Umbilical cord (tissue), 2 donors: ENCODE measurements at places on chromosomes 1 and 21.

GRCh38 chr1:230627767-230628166, 14.5 kb upstream of the COG2 start:
- DNase-seq = no peak

DNA sequence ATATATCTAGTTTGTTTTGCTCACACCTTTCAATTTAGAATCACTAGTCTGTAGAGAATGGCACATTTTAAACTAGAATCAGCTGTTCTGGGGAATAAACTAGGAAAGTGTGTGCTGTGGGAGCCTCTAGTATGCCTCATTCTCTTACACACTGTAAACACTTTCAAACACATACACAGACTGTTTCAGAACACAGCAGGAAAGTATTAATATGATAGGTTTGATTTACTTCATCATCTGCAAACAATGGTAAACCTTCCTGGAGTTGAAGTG, 67.1 kb upstream of the ABCG1 start:
- DNase-seq = no peak

DNA sequence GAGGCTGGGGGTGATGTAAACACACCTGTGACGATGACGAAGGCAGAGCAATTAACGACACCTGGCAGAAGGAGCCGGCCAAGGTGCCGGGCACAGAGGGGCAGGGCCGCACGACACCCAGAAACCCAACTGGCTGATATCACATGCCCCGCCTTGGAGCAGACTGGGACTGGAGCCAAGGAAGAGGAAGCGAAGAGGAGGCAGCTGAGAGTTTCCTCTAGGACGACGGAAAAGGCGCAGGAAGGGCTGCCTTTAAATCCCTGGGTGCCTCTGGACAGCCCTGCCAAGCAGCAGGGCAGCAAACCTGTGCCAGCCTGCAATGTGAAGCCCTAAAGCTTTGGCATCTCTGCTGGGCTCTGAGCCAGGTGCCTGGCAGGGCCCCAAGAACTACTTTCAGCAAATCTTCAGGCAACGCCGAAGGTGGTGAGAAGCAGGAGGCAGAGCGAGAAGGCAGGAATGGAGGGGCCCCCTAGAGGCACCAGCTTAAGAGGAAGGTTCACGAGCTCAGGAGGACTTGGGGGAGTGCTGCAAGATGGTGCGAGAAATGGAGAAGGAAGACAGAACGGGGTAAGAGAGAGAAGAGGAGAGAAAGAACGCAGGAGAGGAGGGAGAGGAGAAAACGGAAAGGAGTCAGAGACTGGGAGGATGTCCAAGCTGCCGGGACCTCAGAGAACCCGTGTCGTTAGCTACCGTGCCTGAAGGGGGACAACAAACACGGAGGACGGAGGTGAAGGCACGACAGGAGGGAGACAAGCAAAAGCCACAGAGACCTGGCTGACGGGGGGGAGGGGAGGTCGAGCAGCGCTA, 25.3 kb upstream of the PEF1 start:
- DNase-seq = peak; percentile 91

DNA sequence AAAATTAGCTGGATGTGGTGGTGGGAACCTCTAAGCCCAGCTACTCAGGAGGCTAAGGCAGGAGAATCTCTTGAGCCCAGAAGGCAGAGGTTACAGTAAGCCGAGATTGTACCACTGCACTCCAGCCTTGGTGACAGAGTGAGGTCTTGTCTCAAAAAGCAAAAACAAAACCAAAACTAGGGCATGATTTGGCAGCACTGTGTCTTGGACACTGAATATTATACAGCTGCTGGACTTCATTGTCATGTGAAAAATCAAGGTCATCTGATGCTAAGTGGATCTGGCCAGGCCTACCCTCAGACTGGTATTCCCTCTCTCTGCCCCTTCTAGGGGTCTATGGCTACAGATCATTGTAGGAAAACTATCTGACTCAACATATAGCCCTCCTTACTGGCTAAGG, 55.2 kb upstream of the MRPS6 start:
- no peak for DNase-seq

- DNase-seq = no peak
These were observed 28.0 kb downstream of the NECAP2 start for GRCh38 chr1:16468558-16468957.

- DNase-seq = no peak
These were observed 148.9 kb upstream of the RUNX1 start for GRCh38 chr21:35197992-35198431.

DNA sequence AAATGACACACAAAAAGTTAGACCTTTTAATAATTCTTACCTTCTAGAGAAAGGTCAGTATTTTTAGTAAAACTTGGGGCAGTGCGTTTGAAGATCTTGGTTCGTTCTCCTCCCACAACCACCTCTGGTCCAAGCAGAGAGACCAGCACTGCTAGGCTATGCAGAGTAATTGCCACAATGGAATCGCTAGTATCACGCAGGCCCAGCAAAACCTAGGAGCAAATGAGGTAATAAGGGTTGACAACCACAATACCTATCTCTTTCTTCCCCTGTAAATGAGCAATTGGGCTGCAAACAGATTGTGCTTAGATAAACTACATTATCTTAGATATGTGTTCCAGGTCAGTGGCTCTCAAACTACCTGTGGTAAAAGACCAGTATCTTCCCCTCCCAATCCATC, 34.7 kb downstream of the SCYL3 start:
- DNase-seq = no peak

DNA sequence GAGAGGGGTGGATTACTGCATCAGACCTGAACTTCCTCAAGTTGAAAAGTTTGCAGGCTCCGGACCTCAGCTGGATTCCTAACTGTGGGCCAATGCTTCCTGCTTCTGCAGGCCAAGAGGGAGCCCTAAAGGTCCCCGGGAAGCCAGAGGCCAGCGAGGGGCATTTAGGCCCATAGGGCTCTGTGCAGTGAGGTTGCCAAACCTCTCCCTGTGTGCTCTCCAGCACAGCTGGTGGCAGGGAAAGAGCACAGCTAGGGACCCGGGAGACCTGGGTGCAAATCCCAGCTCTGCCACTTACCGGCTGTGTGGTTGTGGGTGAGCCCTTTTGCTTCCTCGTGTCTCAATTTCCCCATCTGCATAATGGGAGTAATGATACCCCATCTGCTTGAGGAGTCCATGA, 100.5 kb downstream of the PAX7 start:
- DNase-seq = no peak

GRCh38 chr1:104029456-104029970, 279.8 kb downstream of the AMY1C start:
- DNase-seq = no peak

GRCh38 chr1:208450958-208451357, 206.8 kb upstream of the PLXNA2 start:
- peak; percentile 91 for DNase-seq

DNA sequence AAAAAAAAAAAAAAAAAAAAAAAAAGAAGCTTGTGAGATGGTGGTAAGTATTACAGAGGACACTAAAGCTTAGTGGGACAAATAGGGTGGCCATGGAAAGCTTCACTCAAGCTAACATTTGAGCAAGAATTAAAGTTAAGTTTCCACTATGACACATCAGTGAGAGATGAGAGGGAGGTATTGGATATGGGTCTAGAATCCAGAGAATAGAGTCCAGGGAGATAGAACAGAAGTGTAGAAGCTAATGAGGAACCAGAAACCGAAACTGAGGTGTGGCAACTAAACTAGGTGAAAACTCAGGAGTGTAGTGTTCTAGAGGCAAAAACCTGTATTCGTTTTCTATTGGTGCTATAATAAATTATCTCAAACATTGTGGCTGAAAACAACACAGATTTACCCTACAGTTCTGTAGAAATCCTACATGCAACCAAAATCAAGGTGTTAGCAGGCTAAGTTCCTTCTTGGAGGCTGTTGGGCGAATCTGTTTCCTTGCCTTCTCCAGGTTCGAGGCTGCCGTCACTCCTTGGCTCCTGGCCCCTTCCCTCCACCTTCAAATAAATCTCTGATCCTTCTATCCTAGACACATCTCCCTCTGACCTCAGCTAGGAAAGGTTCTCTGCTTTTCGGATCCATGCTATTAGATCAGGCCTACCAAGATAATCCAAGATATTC, 36.2 kb downstream of the PTP4A2 start:
- no peak for DNase-seq
